Amygdala (tissue), 56 donors: ENCODE measurements at places on chromosomes 6 and 20.
A peak's percentile ranks its signal among the peaks of the same experiment; 100 is the strongest.

DNA sequence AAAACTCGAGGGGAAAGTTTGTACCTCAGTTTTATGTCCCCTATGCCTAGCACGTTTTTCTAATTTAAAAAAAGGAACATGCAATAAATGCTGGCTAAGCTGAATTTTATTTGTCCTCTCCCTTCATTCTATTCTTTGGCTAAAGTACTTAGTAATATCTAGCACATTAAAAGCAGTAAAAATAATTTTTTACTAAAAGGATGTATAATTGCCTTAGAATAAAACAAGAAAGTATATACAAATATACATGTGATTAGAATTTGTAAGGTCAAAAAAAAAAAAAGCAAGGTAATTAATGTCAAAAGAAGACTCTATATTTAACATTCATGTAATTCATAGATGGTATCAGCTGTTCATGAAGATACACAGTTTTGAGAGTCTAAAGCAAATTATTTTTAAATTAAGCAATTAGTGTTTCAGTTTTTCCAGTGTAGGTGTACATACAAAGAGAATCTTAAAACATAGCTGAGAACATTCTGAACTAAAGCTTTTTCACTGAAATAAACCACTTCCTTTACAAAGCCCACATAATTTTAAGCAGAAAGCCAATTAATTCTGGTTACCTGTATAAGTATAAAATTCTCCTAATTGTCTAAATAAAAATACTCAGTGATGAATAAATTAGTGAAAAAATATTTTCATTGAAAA, 32.4 kb downstream of the HBS1L start:
- no peak for DNase-seq

GRCh38 chr6:53523511-53524454, 21.1 kb downstream of the GCLC start:
- DNase-seq: no peak

- no peak for DNase-seq
These were observed 56.6 kb downstream of the SYTL3 start for GRCh38 chr6:158706369-158706982.

- peak; percentile 6 for DNase-seq
These were observed 2.2 kb upstream of the NNAT start for GRCh38 chr20:37518606-37519507.

- DNase-seq: no peak
These were observed 29.4 kb downstream of the UTRN start for GRCh38 chr6:144314562-144314961.

DNA sequence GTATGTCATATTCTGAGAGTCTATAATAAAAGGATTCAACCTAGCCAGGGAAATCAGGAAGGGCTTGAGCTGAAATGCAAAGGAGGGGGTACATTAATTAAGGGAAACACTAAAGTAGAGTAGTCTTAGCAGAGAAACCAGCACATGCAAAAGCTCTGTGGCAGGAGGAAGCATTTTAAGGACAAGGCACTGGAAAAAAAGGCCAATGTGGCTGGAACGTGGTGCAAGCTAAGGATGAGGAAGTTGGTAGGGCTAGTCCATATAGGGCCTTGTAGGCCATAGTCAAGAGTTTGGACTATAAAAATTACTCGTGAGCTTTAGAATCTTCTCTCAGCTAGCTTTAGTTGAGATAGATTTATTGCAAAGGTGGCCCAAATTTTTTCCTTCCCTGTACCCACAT, 75.2 kb upstream of the TOP1 start:
- DNase-seq: no peak

DNA sequence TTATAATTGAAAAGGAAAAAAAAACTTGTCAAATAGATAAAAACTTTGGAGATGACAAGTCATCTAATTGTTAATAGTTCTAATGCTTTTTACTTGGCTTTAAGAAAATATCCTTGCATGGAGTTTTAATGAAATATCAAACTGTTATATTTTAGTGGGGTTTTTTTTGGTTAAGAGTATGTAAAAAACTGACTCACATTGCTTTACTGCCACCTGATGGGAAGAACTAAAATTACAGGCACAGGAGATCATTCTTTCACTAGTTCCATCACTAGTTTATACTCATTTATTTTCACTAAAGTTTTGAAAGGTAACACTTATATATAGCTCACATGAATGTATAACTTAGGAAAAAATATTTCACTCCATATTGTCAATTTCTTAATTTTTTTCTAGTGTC, 309.1 kb downstream of the LMBRD1 start:
- DNase-seq: no peak

GRCh38 chr20:38043512-38044300, 10.2 kb downstream of the RPRD1B start:
- no peak for DNase-seq

- DNase-seq: no peak
These were observed 45.3 kb downstream of the FGD2 start for GRCh38 chr6:37050854-37051137.

DNA sequence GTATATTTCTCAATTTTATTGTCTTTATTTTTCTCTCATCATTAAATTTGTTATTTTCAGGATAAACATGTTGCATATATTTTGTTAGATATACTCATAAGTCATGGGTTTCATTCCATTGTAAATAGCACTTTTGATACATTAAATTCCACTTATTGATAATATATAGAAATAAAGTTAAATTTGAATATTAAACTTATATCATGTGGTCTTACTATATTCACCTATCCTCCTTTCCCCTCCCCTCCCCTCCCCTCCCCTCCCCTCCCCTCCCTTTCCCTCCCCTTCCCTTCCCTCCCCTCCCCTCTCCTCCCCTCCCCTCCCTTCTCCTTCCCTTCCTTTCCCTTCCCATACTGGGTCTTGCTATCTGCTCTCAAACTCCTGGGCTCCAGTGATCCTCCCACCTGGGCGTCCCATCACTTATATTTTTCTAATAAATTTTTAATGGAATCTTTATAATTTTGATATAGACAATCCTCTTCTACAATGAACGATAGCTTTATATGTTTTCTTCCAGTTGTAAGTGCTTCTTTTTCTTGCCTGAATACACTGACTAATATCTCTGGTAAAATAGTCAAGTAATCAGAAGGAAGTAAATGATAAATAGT, 692.4 kb downstream of the C6orf118 start:
- no peak for DNase-seq

- DNase-seq: no peak
These were observed 261.4 kb upstream of the IRAK1BP1 start for GRCh38 chr6:78605909-78606446.

- DNase-seq: no peak
These were observed 846 bp downstream of the ZSCAN31 start for GRCh38 chr6:28335040-28335563.

DNA sequence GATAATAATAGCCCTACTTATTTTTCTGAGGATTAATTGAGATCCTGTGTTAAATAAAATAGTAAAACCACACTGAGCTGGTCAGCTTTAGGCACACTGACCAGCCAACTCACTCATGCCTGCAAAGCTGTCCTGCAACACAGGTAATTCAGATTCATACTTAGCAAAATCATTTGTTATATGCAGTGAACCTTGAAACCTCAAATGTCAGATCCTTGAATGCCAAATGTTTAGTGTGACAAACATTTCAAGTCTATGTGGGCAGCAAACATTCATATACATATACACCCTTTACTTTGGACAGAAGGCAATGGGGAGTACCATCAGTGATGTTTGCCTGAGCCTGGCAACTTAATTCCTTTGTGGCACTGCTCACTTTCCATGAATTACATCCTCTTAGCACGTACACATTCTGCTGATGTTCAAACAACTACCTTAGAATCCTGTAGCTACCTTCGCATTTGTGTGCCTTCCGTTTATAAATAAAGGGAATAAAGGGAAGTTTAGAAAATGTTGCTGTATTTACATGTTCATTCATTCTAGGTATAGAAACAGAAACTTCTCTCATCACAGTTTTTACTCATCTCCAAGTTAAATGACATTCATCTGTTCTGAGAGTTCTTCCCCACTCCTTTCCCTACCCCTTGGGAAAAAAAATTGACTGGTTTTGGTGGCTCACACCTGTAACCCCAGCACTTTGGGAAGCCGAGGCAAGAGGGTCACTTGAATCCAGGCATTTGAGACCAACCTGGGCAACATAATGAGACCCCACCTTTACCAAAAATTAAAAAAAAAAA, 140.8 kb downstream of the ZFAND3 start:
- DNase-seq: no peak

GRCh38 chr20:18016772-18017171, 40.9 kb downstream of the OVOL2 start:
- no peak for DNase-seq

DNA sequence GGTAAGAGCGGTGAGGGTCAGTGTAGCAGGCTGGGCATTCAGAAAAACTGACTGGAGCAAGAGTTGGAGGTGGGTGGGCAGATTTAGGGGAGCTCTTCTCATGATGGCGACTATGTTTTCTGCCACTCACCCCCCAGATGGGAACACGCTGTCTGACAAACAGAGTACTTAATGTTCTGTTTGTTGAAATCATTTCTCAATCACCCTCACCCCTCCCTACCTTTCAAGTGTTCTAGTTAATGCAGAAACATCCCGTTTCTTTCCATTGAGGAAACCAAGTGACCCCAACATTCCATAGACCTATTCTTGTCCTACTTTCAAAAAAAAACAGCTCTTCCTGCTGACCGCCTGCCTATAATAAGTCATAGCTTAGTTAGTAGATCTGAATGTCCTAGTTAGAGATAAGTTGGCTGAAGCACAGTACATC, 132.5 kb upstream of the NEDD9 start:
- DNase-seq: no peak

DNA sequence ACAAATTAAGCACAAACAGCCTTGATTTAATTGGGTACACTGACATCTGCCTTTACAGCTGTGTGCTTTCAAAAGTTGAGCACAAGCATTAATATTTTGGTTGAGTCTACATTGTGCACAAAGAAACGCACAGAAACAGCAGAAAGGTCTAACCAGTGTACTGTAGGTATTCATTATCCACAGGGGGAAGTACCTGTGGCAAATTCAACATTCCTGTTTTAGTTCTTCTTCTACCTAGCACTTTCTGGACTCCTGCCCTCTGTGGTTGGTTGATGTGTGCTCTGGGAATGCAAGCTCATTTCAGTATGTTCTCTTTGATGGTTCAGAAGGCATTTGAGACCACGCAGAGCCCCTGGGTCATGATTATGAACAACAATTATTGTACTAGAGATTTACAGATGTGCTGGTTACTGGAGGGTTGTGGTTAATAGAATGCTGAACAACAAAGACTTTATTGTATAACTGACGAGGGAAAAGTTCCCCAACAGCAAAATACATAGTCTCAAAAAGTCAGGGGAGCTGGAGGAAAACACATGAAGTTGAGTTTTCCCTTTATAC, 26.6 kb upstream of the DAAM2 start:
- no peak for DNase-seq

DNA sequence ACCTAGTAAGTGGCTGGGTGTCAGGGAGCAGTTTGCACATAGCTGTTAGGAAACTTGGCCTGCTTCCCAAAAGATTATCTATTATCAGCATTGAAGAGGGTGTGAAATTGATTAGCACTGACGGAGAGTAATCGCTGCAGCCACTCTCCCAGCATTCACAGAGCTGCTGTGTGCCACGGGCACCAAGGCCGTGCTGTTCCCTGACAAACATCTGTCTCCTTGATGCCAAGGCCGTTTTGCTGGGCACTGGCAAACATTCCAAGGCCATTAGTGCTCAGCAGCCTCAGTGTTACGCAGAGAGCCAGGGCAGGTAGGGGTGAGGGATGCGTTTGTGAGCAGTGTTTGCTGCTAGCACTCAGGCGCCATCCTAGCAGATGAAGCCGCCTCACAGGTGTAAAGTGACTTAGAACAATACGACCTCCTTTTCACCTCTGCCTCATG, 57.7 kb upstream of the VSTM2L start:
- no peak for DNase-seq

DNA sequence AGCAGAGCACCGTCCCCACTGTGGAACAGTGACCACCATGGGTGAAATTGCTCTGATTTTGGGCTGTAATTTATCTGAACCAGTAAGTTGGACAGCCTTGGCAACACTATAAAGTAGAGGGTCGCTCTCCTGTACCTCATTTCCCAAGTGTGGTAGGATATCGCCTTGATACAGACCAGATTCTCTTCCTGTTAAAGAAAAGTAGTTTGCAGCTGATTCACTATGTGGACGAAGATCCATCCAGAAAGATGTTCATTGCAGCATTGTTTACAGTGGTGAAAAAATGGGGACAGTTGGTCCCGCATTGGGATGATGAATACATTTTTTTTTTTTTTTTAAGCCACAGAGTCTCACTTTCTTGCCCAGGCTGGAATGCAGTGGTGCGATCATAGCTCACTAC, 74.3 kb downstream of the SLX4IP start:
- DNase-seq: no peak

DNA sequence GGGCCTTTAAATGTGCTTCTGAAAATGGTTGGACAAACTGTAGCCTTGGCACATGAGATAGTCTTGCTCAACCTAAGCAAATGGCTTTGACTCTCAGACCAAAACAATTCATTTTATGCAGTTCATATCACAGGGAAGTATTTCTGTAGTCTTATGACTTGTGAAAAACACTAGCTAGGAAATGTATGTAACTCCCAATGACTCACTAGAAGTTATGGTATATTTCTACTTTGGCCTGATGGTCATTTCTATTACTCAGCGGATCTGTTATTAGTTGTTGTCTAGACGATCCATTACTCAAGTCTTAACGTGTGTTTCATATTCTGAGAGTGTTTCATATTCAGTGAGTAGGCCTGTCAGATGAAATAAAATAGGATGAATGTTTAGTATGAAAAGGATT, 1333.5 kb downstream of the KHDRBS2 start:
- DNase-seq: no peak

- DNase-seq: no peak
These were observed 19.7 kb downstream of the ACSS2 start for GRCh38 chr20:34896086-34896621.

DNA sequence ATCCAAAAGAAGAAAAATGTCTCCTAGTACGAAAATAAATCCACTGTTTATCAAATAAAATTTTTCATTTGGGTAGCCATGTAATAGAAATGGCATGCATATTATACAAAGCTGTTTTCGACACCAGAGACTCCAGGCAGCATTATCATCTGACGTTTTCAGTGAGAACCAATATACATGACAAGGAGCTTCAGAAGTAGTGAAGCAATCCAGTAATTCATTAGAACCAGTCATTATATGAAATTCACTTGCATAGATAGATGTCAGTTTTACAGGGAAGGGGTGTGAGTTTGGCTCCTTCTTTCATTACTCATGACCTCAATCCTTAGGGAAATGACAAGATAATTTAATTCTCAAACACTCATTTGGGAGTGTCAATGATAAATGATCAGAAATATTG, 14.7 kb downstream of the HTR1B start:
- no peak for DNase-seq

DNA sequence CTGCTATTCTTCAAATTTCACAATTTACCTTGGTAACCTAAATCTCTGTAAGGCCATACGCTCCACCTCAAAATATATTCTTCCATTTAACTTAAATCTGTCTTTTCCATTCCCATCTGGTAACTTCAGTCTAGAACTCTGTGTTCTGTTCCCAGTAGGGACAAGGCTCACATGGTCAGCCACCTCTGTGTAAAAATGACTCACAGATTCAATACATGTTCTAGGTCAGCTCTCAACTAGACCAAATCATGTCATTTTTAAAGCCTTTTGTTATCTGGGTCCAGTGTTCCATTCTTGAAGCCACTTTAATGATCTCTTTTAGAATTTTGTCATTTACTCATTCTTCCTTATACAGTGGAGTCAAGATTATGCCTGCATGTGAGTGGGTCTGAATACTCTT, 315.6 kb upstream of the CITED2 start:
- no peak for DNase-seq
